ENCODE measurements at places on chromosomes 6 and 20. TPM values are rescaled to one million over a fixed set of nuclear protein-coding genes. Genes with fewer than 3 reads are reported as not detected.

Gene VGLL2
- not detected for total RNA-seq

Gene PRICKLE4
- total RNA-seq = not detected

Gene COL20A1
- total RNA-seq = not detected

Gene TREML2
- not detected for total RNA-seq

Gene PROCR
- 44.3 TPM for total RNA-seq

Gene BMP2
- 0.38 TPM for total RNA-seq

Gene OR2H2
- total RNA-seq = not detected

Gene FAM83B
- not detected for total RNA-seq

Gene CLVS2
- total RNA-seq = not detected

Gene HLA-DMB
- not detected for total RNA-seq
